ENCODE measurements at places on chromosomes 5 and 9. TPM values are rescaled to one million over a fixed set of nuclear protein-coding genes. Genes with fewer than 3 reads are reported as not detected.

CEL gene
- 0.78 TPM for total RNA-seq

SLC1A3 gene
- 44.7 TPM for total RNA-seq

GRCh38 chr9:98808411-98808815 is 943 bp downstream of the GALNT12 start:
- DNase-seq: no peak

- DNase-seq: no peak
Measured at GRCh38 chr5:34057569-34057968, 14.6 kb upstream of the C1QTNF3 start.

- no peak for DNase-seq
Measured at GRCh38 chr9:14321517-14322130, 7.7 kb upstream of the NFIB start.

DNA sequence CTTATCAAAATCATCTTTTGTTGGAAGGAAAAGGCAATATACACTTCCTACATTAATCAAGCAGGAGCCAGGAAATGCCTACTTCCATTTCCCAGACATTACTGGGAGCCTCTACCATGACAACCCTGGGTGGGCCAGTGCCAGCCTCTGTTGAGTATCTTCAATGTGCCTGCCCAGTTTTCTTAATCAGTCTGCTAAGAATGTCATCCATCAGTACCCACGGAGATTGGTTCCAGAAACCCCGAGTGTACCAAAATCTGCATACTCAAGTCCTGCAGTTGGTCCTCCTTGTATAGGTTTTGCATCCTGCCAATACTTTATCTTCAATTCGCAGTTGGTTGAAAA is 82.4 kb downstream of the MARCHF3 start:
- no peak for DNase-seq

Measured in thoracic aorta (tissue), 2 donors.